ENCODE measurements at places on chromosomes 13 and 19.

GRCh38 chr13:78305171-78305570 is 298.2 kb downstream of the POU4F1 start:
- DNase-seq = no peak

GRCh38 chr19:56141417-56141993 is 418 bp downstream of the ZNF444 start:
- no peak for DNase-seq

DNA sequence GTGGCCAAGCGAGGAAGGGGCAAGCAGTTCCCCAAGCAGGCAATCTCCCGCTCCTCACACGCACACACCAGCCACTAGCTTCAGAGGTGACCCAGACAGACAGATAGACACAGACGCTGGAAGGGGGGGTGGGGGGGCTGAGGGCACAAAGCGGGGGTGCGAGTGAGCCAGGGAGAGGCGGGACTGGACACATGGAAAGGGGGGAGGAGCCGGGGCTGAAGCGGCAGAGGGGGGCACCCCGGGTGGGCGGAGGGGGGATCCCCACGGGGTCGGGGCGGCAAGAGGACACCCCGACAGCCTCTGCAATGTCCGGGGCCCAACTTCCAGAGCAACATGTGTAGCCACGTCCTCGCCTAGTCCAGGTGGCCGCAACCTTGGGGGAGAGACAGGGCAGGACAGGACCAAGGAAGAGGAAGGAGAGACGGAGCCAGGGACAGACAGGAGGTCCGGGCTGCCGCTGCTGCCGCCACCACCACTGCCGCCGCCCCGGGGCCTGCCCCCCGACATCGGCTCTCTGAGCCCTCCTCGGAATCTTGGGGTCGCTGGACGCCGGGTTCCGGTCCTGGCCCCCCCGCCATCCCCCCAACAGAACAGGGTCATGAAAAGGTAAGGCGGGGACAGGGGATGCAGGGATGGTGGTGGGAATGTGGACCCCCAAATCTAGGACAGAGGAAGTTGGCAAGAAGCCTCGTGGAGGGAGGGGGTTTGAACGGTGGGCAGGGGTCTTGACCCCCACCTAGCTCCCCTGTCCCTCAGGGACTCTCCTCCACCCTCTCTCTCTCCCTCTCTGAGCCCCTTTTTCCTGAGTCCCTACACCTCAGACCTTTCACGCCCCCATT is 1.1 kb downstream of the GRIN2D start:
- DNase-seq = no peak

DNA sequence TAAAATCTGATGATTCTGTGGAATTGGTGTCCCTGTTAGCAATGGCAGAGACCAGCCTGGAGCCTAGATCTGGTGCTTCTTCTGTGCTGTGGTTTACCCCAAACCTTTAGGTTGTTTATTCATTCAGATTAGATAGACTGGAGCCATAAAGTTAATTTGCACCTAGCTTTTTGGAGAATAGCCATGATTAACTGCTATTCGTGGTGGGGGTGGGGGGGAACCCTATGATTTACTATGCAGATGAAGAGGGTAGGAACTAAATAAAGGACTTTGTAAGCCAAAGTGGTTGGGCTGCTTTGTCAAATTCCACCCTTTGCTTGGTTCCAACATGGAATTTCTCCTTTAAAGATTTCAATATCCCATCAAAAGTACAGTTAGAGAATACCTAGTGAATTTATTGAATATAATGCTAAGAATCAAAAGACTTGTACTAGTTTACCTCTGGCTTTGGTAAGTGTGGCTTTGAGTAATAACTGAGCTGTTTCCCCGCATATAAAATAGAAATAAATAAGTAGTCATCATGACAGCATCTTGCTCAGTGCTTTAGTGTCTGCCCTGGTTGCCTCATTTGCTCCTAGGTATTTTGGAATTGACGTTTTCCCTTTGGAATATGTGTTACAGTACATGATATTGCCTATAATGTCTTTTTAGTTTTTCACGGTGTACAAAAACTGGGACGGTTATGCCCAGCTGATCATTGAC is 27.6 kb downstream of the SKA3 start:
- no peak for DNase-seq

- no peak for DNase-seq
Observed at GRCh38 chr13:25843692-25844091, 208.1 kb downstream of the SHISA2 start.

DNA sequence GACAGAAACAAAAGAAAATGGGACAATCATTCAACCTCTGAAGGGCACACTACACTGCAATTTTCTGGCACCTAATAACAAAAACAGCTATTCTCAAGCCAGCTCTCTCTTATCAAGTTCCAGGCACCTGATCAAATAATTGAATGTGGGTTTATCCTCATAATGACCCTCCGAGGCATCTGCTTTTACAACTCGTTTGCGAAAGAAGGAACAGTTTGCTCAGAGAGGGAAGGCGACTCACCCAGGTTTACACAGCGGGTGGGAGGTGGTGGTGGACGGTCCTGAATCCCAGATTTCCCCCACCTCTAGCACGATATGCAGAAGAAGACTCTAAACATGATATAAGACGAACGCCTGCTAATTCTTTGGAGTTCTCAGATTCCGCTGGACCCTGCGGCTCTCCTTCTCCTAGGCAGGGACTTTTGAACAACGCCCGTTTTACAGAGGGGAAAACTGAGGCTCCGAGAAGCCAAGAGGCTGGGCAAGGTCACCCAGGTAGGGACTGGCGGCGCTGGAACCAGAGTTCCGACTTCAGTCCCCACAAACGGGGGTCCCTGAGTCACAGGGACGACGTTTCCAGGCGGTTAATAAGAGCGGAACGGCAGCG is 641 bp downstream of the SGTA start:
- DNase-seq = no peak

- DNase-seq = no peak
Observed at GRCh38 chr13:74929436-74929835, 552.5 kb downstream of the TBC1D4 start.

GRCh38 chr19:15048885-15049541 is at the start of gene CASP14:
TSS of gene CASP14 (plus strand) at chr19:15049480. CDS start at chr19:15052252, 2,772 bp downstream.
- no peak for DNase-seq

DNA sequence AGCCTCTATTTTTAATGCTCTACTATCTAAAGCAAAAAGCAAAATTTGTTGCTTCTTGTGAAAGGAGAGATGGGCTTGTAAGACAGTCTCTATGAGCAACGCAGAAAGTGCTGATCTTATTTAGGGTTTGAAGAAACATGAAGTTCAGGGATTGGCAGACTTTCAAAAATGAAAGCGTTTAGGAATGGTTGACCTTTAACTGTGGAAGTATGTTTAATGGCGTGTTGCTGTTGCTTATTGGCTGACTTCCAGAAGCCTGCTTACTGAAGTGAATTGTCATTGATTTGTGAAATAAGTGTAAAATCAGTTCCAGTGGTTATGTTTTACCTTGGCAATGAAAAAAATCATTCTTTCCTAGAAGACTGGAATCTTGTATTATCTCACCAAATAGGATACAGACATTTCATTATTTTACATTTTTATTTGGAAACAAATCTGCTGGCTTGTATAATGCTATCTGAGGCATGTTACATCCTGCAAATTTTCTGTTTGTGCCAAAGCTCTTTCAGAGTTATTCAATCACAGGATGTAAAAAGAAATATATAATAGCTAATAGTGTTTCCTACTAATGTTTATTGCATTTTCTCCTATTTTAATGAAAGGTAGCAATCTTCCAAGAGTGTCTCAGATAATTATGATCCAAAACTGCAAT is 221.3 kb upstream of the SLITRK6 start:
- no peak for DNase-seq

DNA sequence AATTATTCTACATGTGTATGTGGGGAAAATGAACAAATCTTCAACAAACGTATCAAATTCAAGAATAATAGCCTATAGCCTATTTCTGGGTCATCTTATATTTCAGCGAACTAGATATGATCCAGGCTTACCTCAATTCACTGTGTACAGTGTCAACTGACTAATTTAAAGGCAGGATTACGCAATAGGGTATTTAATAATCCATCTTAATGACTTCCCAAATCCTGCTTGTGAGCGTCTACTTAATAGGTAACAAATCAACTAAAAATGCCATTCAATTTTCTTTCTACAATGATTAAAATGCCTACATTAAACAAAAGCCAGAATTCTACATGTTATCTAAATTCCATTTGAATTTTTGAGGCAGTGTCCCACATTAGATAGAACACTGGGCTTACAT is 67.0 kb downstream of the USP12 start:
- DNase-seq = no peak

- no peak for DNase-seq
Observed at GRCh38 chr13:101489643-101490405, 37.3 kb downstream of the ITGBL1 start.

- no peak for DNase-seq
Observed at GRCh38 chr19:44666852-44667556, 4.3 kb upstream of the CEACAM19 start.

DNA sequence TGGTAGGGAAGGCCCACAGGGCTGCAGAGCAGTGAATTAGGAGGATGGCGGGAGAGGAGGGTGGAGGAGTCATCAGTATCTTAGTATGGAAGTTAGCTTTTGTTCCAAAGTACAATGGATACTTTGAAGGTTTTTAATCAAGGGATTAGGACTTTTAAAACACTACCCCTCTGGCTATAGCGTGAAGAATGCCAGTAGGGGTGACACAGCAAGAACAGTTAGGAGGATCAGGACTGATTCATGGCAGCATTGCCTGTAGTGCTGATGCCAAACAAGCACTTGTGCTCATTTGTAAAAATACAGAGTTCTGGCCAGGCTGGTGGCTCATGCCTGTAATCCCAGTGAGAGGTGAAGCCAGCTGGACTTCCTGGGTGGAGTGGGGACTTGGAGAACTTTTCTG is 46.2 kb downstream of the SKA3 start:
- no peak for DNase-seq

DNA sequence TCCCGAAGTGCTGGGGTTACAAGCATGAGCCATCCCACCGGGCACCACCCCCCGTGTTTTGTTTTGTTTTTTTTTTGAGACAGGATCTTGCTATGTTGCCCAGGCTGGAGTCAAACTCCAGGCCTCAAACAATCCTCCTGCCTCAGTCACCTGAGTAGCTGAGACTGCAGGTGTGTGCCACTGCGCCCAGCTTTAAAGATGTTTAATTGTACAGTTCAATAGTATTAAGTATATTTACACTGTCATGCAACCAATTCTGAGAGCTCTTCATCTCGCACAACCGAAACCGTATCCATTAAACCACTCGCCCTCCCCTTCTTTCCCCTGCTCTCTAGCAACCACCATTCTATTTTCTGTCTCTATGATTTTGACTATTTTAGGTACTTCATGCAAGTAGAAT is 15.6 kb downstream of the NUCB1 start:
- no peak for DNase-seq

GRCh38 chr19:16359074-16359473 is 34.4 kb downstream of the KLF2 start:
- no peak for DNase-seq

DNA sequence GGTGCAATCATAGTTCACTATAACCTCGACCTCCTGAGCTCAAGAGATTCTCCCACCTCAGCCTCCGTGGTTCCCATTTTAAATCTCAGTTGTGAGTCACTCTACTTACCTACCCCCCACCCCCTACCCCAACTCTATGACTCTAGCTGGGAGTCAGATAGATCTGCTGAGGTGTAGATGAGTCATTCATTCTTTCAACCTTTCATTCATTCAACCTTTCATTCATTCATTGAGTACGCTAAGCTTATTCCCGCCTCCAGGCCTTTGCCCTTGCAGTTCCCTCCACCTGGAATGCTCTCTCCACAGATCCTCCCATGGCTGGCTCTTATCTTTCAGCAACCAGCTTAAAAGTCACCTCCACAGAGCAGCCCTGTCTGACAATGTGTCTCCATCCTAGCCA is 1.1 kb upstream of the MAST1 start:
- DNase-seq = no peak

DNA sequence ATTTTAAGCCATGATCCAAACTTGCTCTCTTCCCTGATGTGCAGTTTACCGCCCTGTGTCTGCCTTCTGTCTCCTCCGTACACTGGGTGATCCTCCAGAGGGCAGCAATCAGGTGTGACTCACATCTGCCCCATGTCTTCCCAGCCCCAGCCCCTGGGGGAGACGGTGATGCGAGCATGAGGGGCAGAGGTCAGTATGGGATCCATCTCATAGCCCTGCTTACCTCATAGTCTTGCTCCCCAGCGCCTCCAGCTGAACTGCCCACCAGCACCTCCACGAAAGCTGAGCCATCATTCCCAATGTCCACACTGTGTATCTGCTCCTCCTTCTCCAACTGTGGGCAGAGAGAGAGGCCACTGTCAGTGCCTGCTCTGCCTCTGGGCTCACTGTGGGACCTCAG is 14.6 kb downstream of the XRCC1 start:
- no peak for DNase-seq

All from CD4-positive, alpha-beta T cell treated with Interleukin-4 for 1 hour (primary cell).